ENCODE measurements at places on chromosomes 6 and 20.
A peak's percentile ranks its signal among the peaks of the same experiment; 100 is the strongest.

DNA sequence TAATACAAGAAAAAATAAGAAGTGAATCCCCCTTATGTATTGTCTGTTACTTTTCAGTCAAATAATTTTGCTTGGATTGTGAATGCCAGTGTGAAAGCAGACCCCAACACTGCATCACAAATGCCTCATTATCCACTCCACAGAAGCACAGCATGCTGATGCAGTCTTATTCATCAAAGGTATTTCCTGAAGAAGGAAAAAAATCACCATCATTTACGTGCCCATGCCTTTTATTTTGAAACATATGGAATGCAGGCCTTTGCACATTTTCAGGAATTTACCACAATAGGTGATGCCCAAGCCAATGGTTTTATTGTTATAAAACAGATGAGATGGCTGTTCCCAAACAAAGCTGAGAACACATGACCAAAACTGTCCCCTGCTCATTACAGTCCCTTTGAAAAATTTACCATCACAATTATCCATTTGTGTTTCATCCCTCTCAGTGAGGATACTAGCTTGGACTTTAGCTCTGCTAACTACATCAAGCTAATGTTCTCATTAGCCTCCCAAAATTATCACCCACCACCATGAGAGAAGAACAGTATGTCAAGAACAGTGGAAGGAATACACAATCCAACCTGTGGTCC is 180.6 kb upstream of the HTR1E start:
- DNase-seq = no peak

DNA sequence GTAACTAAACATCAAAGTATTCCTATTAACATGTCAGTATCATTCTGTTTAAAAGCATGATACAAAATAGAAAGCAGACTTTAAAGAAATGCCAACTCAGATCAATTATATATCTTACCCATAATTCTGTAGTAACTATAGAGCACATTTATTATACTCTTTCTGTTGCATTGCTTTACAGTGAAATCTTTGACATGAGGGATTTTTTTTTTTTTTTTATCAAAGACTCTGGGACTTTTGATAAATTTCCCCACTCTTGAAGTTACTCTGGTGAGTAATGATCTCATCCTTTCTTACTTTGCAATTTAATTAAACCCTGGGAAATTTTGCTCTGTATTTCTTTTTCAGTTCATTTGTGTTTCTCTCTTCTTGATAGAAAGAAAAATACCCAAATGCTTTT is 17.4 kb downstream of the ADGRF4 start:
- DNase-seq = no peak

- DNase-seq = peak; percentile 41
Measured at GRCh38 chr20:59015411-59015810, 3.8 kb upstream of the TUBB1 start.

DNA sequence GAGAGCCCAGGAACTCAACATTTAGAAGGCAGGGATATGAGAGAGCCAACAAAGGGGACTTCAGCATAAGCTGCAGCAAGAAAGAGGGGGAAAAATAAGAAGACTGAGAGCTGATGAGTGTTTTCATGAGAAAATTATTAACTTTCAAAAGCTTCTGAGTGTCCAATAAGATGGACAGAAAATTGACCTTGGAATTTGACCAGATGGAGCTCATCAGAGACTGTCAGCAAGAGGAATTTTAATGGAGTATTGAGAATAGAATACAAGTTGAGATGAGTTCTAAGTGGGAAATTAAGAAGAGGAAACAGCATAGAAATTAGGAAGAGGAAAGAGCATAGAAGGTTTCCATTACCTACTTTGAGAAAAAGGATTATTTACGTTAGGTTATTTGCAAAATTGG is 428.2 kb downstream of the LMBRD1 start:
- no peak for DNase-seq

- peak; percentile 72 for DNase-seq
Measured at GRCh38 chr6:162442687-162443086, 284.9 kb downstream of the PRKN start.

DNA sequence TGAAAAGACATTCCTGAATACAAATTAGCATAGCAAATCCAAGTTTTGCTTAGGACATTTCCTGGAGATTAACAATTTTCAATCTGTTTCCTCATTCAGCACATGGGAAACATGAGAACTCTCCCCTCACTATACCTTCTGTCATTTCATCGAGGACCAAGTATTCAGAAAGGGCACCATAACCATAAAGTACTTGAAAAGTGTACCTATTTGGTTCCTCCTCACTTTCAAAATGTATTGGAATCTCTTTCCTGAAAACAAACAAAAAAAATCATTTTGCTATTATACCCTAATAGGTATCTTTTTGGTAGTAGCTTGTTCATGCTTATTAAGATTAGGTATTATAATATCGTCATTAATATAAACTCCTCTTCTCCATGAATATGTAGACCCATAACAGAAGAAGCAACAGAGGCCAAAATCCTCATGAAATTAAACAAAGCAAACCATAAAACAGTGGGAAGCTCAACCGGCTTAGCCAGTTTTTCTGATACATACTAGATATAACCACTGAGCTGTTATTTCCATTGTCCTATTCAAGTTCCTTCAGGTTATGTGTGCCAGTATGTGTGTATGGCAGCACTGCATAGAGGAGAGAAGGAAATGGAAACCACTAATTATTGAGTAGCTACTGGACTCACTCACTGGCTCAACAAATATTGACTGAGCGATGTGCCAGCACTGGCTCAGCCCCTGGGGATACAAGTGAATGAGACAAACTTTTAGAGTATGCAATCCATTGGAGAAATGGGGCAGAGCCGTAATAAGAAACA is 274.0 kb downstream of the MAFB start:
- DNase-seq = no peak

GRCh38 chr6:5457041-5457440 is 195.7 kb downstream of the FARS2 start:
- DNase-seq = no peak

DNA sequence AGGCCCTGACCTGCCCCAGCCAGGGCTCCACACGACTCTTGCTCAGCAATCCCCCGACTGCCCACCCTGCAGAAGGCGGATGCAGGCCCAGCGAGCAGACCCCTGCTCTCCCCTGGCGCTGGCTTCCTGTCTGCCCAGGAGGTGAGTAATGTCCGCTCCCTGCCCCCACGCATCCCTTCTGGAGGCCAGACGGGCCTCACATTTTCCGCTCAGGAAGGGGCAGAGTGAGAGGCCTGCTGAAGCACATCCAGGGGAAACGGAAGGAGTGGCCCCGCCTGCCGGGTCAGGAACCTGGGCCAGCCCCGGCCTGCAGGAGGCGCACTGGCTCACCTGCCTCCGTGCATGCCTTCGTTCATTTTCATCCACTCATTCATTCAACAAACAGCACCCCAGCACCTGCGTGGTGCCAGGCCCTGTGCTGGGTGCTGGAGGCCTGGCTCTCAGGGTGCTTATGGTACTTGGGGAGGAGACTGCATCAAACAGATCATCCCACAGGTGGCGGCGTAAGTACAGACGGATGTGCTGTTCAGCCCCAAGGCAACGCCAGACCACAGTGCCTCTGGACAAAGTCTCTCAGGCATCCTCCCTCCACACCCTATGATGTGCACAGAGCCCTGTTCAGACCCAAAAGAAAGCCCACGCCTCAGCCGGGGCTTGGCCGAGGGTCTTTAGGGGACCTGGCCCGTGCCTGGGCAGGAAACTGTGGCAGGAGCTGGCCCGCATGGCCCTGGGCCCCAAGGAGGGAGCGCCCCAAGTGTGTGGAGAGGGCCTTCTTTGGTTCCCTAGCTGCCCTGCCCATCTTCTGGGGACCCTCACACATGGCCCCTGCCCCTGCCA is 112.1 kb downstream of the ASXL1 start:
- peak; percentile 94 for DNase-seq

GRCh38 chr6:54059683-54060082 is 51.6 kb upstream of the MLIP start:
- no peak for DNase-seq

All from islet precursor cell (in vitro differentiated cells).